ENCODE measurements at places on chromosomes 2 and 18.

GRCh38 chr2:63814114-63814513, 27.6 kb upstream of the UGP2 start:
- no peak for DNase-seq

GRCh38 chr2:226730481-226730880, 69.1 kb downstream of the IRS1 start:
- no peak for DNase-seq

GRCh38 chr2:173940208-173941020, 24.8 kb downstream of the SP3 start:
- DNase-seq, result no peak

DNA sequence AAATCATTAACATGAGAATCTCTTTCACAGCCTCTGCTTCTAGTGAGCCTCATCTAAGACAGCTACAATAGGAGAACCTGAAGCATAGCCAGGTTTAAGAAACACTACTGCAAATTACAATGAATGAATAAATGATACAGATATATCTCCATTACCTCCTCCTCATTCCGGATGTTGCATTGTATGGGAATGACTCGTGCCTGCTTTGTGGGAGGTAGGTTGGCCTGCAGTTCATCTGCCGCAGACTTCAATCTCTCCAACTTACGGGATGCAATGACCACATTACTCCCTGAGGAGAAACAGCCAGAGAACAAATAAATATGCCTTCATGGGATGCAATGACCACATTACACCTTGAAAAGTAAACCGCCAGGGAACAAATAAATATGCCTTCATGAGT, 15.4 kb downstream of the PECR start:
- DNase-seq, result no peak

DNA sequence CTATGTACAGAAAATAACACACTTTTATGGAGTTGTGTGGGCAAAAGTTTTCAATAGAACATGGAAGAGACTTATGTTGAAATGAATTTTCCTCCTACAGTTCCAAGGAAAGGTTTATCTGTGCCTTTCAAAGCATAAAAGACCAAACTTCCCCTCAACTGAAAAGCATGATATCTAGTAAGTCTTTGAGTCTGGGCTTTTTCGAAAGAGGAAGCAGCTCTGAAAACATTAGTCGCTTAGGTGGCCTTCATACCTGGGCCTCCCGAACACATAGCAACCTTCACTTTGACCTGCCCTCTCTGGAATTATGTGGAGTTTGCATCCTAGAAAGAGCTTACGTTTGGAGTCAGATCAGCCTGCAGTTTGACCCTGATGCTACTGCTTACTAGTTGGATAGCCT, 4.8 kb upstream of the CAPN14 start:
- DNase-seq, result no peak

- DNase-seq, result peak; percentile 21
These were observed 213.0 kb upstream of the HAAO start for GRCh38 chr2:43005245-43005974.

DNA sequence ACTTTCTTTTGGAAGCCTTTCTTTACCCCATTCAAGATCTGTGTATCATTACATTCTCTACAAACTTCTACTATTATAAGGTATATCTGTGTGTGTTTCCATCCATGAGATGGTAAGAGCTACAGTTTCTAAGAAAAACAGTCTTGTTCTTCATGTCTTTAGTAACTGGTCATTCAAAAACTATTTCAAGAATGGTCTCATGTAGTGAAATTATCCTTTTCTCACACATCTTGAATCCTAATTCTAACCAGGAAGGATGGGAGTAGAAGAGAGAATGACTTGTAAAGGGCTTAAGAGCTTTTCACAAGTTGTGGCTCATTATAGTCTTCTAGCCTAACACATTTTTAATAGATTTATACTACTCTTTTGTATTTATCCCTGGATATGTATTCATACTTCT, 47.3 kb downstream of the ROCK1 start:
- DNase-seq, result no peak

- DNase-seq, result no peak
These were observed 206.1 kb upstream of the FSHR start for GRCh38 chr2:49360407-49360767.

DNA sequence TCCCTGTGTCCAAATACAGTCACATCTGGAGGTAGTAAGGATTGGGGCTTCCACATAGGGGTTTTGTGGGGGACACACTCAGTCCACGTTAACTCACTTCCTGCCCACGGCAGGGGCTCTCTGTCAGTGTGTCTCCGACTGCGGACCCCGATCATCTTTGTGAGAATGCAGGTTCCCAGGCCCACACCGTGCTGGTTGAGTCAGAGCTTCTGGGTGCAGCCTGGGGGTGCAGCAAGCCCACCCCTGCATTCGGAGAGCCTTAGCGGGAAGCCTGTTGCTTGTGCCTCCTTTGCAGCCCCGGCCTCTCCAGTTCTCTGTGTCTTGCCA, 28.0 kb downstream of the HPCAL1 start:
- DNase-seq, result no peak

DNA sequence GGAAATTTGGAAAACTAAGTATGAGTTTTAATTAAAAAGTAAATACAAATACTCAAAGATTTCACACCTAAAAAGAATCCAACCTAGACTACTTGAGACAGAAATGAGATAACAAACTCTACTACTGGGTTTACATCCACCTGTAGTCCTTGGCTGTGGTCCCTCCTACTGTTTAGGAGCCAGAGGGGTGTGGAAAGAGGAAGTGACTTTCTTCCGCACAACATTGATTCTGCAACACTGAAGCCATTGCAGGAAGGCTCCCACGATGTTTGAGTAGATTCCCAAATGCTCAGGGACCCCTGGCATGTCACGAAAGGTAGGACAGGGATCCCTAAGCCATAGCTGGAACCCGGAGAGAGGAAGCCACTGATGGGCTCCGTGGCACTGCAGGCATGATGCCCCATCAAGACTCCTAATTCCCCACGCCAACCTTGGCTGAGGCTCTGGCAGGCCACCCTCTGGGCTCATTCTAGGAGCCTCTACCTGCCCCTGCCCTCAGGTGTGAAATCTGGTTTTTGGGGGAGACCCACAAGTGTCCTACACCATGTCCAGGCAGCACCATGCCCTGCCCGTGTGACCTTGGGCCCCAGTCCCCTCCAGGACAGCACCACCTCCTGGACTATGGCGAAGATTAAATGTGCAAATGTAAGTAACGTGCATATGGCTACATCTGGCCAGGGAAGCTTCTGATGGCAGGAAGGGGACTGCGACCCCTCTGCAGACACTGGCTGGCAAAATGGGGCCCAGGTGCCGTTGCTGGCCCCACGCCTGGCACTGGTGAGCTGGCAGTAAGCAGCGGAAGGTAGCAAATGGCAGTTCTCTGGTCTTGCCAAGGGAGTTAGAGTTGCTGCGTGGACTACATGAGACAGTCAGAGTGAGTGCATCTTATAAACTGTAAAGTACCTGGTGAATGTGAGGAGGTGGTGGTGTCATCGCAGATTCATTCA, 38.2 kb upstream of the MAL start:
- DNase-seq, result no peak

- DNase-seq, result no peak
These were observed 592.2 kb upstream of the SYT4 start for GRCh38 chr18:43869451-43870008.

- DNase-seq, result no peak
These were observed 615.3 kb downstream of the TRIB2 start for GRCh38 chr2:13332060-13332459.

GRCh38 chr2:195562570-195563566, 94.2 kb upstream of the SLC39A10 start:
- DNase-seq, result no peak

- peak; percentile 46 for DNase-seq
These were observed 66.6 kb downstream of the SPTBN1 start for GRCh38 chr2:54522624-54523281.

- no peak for DNase-seq
These were observed 210.9 kb upstream of the TMEM200C start for GRCh38 chr18:6106091-6106685.

DNA sequence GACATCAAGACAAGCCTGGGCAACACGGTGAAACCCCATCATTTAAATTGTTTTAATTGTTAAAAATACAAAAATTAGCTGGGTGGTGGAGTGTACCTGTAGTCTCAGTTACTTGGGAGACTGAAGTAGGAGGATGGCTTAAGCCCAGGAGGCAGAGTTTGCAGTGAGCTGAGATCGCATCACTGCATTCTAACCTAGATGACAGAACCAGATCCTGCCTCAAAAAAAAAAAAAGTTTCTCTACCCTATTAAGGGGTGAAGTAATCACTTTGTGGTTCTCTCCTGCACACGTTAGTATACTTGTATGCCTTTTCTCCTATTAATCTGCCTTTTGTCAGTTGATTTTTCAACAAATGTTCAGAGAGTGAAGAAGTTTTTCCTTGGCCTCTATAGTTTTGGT, 18.1 kb upstream of the PUM2 start:
- DNase-seq, result no peak

DNA sequence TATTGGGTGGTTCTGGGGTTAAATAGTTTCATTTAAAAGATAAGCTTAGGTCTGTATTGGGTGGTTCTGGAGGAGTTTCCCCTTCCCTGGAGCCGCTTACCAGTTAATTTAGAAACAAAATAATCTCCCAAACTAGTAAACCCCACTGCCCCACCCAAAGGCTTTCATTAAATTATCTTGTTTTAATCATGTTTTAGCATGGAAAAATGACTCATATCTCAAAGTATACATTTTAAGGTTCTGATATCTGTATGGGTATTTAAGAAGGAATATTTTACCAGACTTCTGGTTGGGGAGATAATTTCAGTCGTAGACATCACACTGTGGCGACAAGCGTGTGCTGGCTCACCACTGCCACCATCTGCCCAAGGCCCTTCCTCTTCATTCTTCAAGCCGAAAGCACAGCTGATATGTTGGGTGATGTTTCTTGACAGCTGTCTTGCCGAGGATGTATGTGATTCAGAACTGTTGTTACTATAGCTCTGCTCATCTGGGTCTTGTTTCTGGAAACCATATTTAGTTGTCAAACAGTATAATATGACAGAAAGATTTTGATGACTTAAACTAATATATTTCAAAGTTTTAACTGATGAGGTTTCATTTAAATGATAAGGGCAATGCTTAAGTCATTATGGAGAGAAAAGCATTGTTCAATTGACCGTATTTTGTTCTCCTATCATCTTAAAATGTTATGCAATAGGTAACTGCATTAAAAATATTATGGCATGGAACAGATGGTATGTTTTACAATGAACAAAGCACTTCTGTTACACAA, 5.1 kb downstream of the FIGLA start:
- DNase-seq, result peak; percentile 60

DNA sequence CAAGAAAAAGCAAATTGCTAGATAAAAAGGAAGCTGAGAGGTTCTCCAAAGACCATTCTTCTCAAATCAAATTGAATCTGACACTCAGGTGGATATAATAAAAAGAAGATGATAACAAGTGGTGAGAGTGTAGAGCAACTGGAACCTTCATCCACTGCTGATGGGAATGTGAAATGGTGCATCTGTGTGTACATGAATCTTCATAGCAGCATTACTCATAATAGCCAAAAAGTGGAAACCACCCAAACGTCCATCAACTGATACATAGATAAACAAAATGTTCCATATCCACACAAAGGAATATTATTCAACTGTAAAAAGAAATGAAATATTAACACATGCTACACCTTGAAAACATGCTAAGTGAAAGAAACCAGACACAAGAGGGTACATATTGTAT, 357.2 kb upstream of the EPHA4 start:
- DNase-seq, result no peak

GRCh38 chr2:218430721-218431120, 11.8 kb downstream of the VIL1 start:
- DNase-seq, result no peak

GRCh38 chr2:61763605-61764034, 90.2 kb downstream of the FAM161A start:
- DNase-seq, result no peak

DNA sequence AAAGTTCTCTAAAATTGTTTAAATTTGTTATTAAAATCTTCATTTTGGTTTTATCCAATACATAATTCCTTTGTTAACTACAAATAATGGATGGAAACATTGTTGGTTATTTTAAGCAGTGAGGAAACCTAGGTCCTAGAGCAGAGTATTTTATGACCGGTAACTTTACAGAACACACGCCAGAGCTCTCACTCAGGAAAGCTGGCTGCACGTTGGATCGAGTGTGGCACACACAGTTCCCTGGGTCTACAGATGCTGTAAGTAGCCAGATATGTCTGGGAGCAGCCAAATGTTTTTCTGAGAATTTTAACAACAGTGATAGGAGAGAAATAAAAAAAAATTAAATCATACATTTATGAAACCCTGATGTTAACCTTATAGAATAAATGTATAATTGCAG, 264.4 kb downstream of the ZNF407 start:
- no peak for DNase-seq

GRCh38 chr18:22213333-22213973, 44.1 kb downstream of the GATA6 start:
- DNase-seq, result no peak

DNA sequence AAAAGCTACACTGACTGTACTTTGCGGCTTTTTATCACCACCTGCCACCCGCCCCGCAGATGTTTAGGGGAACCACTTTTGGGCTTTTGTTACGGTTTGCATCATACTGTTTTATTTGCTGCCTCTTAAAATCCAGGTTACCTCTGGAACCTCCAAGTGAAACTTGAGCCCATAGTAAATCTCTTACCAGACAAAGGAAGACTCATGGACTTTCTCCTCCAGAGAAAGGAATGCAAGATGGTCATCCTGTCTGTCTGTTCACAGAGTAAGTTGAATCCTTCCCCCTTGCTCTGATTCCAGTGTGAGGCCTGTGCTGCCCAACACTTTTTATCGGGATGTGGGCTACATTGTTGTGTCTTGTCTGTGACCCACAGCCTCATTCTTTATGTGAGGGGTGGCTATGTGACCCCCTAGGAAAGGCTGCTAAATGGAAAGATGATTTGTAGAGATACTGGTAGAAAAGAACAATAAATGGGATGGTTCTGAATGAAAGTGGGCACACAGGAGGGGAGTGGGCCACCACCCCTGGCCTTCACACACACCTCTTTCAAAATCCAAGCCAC, 23.3 kb downstream of the RMC1 start:
- DNase-seq, result no peak

- DNase-seq, result no peak
These were observed 7.3 kb downstream of the RPS27A start for GRCh38 chr2:55239656-55240222.

- DNase-seq, result no peak
These were observed 137.8 kb upstream of the SKOR2 start for GRCh38 chr18:47389210-47389609.

- DNase-seq, result no peak
These were observed 201.0 kb upstream of the SP5 start for GRCh38 chr2:170514140-170514539.

DNA sequence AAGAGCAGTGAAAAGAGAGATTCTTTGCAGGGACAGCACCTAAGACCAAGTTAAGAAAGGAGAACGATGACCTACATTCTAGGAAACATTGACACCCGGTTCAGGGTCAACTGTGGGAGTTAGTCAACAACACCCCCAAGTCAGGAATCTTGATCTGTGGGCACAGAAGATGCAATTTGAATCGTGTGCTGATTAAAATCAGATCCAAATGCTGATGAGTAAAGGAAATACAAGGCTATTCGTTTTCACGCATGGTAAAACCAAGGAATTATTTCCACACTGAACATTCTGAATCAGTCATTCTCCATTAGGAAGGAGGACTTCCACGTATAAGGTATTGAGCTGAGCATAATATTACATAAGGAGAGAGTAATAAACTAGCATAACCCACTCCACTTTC, 124.2 kb downstream of the COPS8 start:
- no peak for DNase-seq
